Esophagus squamous epithelium (tissue), 5 donors: ENCODE measurements at places on chromosomes 7 and 10.

GRCh38 chr10:17980846-17981565 is 29.3 kb downstream of the SLC39A12 start:
- no peak for DNase-seq

- DNase-seq, result no peak
Observed at GRCh38 chr10:74892839-74893238, 66.4 kb downstream of the KAT6B start.

- DNase-seq, result no peak
Observed at GRCh38 chr10:60654813-60655464, 123.3 kb upstream of the CDK1 start.

DNA sequence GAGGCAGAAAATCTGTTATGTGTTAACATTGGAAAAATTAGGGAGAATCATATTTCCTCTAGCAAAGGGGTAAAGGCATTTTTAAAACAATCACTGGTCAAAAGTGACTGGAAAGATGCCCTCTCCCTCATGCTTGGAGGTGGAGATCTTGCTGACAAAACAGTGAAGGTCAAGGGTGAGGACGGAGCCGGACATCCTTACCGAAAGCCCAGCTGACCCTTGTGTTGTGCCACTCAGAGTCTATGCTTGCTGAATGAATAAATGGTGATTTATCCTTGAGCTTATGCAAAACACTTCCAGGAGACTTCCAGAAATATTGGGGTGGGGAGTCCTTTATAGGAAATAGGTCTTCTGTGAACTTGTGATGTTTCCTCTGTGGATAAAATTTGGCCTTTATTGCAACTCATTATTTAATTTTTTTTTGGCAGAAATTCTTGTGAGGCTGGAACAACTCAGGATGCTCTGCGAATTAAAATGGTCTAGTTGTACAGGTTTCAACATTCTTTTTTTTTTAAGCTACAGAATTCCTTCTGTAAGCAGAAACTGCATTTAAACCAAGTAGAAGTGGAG is 28.3 kb upstream of the ELMO1 start:
- DNase-seq, result no peak

GRCh38 chr7:101172854-101173751 is 7.0 kb downstream of the NAT16 start:
- DNase-seq, result no peak

- no peak for DNase-seq
Observed at GRCh38 chr10:9781666-9782065, 1236.0 kb upstream of the CELF2 start.

- DNase-seq, result no peak
Observed at GRCh38 chr10:65234261-65234660, 1691.6 kb upstream of the LRRTM3 start.

DNA sequence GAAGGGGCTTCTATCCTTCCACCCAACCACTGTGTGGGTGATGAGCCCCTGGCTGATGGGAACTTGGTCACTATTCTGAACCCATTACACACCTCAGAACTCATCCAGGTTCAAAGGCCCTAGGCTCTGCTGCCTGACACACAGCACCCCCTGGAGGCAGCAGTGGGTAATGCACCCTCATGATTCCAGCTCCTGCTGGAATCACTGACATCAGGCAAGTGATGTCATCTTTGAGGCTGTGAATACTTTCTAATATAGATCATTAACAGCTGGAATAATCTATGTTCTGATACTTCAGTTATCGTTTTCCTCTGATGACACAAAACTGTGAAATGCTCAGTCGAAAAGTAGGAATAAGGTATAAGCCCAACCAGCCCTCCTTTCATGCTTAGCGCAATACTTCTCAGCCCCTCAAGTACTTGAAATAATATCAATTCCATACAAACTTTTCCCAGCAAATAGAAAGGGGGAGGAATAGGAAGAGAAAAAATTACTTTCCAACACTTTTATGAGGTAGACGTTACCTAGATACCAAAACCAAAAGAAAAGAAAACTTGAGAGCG is 7.5 kb upstream of the RBP3 start:
- DNase-seq, result no peak

DNA sequence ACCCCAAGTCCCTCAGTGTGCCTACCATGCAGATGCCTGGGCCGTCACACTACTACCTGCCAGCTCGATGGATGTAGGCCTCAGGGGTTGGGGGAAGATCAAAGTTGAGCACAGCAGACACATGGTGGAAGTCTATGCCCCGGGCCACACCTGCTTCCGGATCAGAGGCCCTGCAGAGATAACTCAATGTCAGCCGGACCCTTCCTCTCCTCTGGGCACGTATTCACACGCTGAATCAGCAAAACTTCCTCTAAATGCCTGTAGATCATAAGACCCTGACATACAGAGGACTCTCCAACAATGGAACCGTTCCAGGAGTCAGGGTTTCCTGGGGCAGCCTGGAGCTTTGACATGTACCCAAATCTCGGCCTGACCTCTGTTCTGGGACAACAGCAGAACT is 3.7 kb downstream of the DDX56 start:
- no peak for DNase-seq
